ENCODE measurements at places on chromosomes 2 and 18.

DNA sequence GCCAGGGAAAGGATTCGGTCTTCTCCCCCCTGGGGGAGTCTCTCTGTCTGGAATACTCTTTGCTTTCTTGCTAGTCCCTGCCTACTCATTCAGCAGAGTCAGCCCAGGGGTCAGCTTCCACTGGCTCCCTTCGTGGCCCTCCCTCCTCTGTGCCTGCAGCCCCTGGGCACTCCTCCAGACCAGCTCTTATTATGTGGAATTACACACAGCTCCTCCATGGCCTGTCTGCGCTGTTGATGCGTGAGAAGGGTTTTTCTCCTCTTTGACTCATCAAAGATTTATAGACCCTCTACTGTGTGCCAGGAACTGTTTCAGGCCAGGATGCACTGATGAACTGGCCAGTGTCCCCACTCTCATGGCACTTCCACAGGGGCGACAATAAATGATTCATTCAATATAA is 44.4 kb downstream of the ST8SIA5 start:
- DNase-seq = no peak

DNA sequence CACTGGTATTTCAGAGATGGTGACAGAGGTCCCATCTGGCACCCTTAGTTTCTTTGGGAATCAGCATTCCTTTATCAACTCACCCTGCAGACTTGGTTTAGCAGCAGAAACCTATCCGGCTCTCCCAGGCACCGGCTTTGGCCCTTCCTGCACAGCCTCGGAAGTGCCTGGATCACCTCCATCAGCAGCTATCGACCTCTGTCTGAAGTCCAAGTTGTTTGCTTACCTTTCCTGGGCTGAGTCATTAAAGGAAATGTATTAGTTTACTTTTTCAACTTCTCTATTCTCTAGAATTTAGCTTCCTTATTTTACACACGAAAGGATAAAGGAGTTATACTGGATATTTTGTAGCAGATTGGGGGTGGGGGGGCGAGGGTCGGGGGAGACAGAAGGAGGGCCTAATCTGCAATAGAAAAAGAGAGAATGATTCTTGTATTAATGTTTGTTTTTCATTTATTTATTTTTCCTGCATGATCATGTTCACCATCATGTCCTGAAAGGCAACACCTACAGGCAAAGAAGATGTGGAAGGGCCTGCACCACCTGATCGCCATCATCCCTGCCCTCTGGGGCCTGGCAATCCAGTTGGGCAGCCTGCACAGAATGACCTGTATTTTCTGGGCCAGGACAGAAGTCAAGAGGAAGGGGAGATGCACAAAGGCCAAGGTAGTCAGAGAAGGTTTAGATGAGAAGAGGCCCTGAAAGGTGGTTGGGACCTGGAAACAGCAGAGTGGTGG is 22.1 kb upstream of the MAT2A start:
- DNase-seq = no peak

- no peak for DNase-seq
Measured at GRCh38 chr2:72682061-72682460, 143.8 kb downstream of the EXOC6B start.

GRCh38 chr2:173978447-173978846 is 13.3 kb upstream of the SP3 start:
- no peak for DNase-seq

DNA sequence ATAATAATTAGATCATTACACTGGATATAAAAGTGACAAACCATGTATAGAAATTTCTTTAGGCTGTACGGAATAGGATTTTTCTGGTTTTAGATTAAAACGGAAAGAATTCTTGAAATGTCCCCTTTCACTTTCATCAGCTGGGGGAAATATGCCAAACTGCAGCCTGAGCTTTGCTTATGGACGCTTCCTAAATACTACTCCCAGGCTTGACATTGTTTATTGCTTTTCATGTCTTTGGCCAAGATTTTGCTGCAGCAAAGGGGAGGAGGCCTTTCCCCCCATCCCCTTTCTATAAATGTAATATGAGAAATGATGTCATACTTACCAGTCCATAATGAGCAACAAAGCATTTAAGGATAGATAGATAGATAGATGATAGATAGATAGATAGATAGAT is 158.4 kb downstream of the MAP2 start:
- DNase-seq = no peak

GRCh38 chr2:73889206-73889605 is 3.6 kb upstream of the ACTG2 start:
- DNase-seq = no peak

- no peak for DNase-seq
Measured at GRCh38 chr18:42288129-42288528, 333.1 kb downstream of the PIK3C3 start.

GRCh38 chr18:11178951-11179549 is 29.7 kb upstream of the PIEZO2 start:
- no peak for DNase-seq

GRCh38 chr2:164551519-164551918 is 69.8 kb downstream of the GRB14 start:
- DNase-seq = no peak

Data from NCI-H146 (cell line).